Stomach (tissue), 19 donors: ENCODE measurements at places on chromosomes 5 and 9.

DNA sequence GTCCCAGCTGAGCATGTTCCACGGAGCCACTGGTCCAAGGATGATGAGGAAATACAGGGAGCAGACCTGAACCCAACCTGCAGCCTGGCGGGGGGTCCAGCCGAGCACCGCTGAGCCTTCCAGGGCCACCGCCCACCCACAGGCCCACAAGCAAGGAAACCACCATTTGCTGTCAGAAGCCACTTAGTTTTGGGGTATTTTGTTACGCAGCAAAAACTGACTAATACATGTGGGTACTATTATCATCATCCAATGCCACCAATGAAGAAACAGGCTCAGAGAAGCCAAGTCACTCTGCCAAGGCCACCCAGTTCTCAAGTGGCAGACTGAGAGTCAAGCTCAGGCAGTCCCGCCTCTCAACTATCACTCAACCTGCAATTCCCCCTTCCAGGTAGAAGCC lies 48.0 kb upstream of the RXRA start:
- H3K4me1 ChIP-seq = peaks cover 45% of the 10 kb centered on the region
- H3K27me3 ChIP-seq = no peaks in the 10 kb centered on the region
- no peak for DNase-seq

DNA sequence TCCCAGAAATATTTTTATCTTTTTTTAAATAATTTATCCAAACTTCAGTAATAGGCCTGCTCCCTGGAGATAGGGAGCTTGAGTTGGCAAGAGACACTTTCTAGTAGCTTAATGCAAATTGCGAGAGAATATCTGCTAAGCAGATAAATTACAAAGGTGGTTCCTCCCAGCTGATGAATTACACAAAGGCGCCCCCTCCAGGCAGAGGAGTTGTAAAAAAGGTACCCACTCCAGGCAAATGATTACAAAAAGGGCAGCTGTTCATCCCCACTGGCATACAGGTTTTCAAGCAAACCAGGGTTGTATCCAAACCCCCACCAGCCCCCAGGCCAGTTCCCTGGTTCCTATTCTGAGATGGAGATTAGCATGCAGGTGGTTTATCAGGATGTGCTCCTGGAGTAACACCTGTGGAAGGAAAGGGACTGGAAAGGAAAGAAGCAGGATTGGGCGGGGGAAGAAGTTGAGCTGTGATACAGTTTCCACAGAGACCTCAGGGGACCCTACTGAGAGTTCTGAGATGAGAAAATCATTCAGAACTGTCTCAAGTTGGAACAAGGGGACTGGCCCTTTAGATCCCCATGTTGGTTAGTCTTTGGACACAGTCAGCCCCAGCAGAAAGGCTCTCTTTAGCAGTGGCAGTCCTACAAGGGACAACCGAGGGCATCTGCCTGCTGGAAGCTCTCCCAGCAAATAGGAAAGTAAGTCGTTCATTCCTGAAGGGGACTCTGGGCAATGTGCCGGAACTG lies 25.5 kb downstream of the ESM1 start:
- H3K4me3 ChIP-seq = no peak overlapping the region
- H3K27ac ChIP-seq = no peak overlapping the region
- no peaks in the 10 kb centered on the region for H3K4me1 ChIP-seq
- DNase-seq = peak; percentile 74

- H3K4me1 ChIP-seq = no peaks in the 10 kb centered on the region
- H3K27me3 ChIP-seq = no peaks in the 10 kb centered on the region
- H3K4me3 ChIP-seq = no peak overlapping the region
- H3K36me3 ChIP-seq = no peaks in the 10 kb centered on the region
These were observed 151.3 kb downstream of the GAS1 start for GRCh38 chr9:86795823-86796553.

- peak overlapping the region; percentile 81 for H3K27ac ChIP-seq
- H3K36me3 ChIP-seq = no peaks in the 10 kb centered on the region
- no peaks in the 10 kb centered on the region for H3K27me3 ChIP-seq
- no peak for DNase-seq
- H3K4me1 ChIP-seq = no peaks in the 10 kb centered on the region
These were observed 270.1 kb downstream of the AOPEP start for GRCh38 chr9:94996641-94997040.

- peaks cover 74% of the 10 kb centered on the region for H3K36me3 ChIP-seq
- H3K27ac ChIP-seq = no peak overlapping the region
- no peaks in the 10 kb centered on the region for H3K4me1 ChIP-seq
- no peak for DNase-seq
- H3K27me3 ChIP-seq = no peaks in the 10 kb centered on the region
- no peak overlapping the region for H3K4me3 ChIP-seq
These were observed 32.3 kb downstream of the GALNT12 start for GRCh38 chr9:98839724-98840123.
